Adrenal gland (tissue), 19 donors: ENCODE measurements at places on chromosomes 16 and 17. TPM values are rescaled to one million over a fixed set of nuclear protein-coding genes. Genes with fewer than 3 reads are reported as not detected.

- peak; percentile 11 for DNase-seq
Measured at GRCh38 chr17:5418858-5419355, 555 bp downstream of the NUP88 start.

The SLC5A10 gene
- polyA plus RNA-seq: not detected

The PLEKHM1 gene
- 32.2 TPM for polyA plus RNA-seq

GRCh38 chr16:58417600-58417999 lies 25.3 kb downstream of the GINS3 start:
- no peak for DNase-seq

GRCh38 chr17:39921323-39921722 lies 2.9 kb upstream of the GSDMB start:
- DNase-seq: no peak

The CCL7 gene
- polyA plus RNA-seq: not detected

DNA sequence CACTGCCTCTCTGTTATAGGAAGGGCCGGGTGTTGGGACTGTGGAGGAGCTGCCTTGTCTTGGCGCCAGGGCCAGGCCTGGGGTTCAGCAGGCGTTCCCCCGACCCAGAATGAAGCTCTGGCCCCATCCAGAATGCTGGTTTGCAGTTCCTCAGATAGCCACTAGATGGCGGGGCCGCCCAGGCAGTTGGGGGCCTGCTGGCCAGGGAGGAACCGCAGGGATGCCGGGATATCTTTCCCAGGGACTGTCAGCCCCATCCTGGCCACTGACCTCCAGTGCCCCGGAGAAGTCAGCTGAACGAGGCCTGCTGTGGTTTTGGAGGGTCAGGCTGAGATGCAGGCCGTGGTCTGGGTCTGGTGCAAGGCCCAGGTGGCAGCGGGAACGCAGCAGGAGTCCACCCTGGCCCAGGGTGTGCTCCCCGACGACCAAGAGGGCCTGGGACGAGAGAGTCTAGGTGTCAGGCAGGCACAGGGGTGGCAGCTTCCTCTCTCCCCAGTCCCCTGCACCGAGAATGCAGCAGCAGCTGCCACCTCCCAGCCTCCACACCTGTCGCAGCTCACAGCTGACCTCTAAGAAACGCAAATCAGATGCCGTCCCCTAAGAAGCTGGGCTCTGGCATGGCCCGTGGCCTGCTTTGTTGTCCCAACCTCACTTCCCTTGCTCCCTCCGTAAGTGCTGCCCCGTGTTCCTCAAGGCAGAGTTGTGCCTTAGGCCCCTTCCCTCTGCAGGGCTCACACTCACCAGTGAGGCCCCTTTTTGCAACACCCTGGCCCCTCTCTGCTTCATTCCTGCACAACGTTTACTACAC lies 51.2 kb downstream of the RMI2 start:
- DNase-seq: peak; percentile 88

DNA sequence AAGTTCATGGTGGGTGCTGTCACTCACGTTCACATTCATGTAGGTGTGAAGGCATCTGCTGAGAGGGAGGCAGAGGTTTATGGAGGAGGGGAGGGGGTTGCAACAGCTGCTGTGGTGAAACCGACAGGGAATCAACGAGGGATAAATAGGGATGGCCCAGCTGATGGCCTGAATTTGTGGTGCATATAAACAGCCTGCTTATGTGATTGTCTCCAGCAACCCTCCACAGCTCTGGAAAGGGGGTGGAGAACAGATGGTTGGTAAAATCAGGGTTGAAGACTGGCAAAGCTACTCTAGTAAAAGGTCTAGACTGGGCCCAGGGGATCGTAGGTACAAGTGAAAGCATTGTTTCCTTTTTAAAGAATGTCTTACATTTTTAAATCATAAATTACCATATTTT lies 53.7 kb downstream of the IQCK start:
- DNase-seq: no peak

- no peak for DNase-seq
Measured at GRCh38 chr17:62105357-62105756, 40.3 kb upstream of the MED13 start.

- no peak for DNase-seq
Measured at GRCh38 chr17:57138956-57139576, 54.0 kb downstream of the AKAP1 start.

The GRB7 gene
- 0.17 TPM for polyA plus RNA-seq

DNA sequence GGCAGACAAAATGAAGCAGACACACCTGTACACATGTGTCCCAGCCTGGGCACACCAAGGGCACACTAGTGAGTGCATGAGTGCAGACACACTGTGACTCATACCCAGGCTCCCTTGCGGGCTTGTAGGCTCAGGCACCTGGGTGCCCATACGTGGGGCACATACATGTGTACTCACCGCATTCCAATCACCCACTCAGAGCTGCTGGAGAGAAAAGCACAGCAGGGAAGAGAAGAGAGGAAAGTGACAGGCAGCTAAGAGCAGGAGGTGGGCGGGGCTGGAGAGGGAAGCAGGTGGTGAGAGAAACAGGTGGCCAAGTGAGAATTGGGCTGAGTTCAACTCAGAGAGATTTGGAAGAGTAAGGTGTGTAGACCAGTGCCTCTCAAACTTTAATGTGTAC lies 54.0 kb downstream of the TMEM132E start:
- DNase-seq: no peak

The GOSR2 gene
- 69.2 TPM for polyA plus RNA-seq

DNA sequence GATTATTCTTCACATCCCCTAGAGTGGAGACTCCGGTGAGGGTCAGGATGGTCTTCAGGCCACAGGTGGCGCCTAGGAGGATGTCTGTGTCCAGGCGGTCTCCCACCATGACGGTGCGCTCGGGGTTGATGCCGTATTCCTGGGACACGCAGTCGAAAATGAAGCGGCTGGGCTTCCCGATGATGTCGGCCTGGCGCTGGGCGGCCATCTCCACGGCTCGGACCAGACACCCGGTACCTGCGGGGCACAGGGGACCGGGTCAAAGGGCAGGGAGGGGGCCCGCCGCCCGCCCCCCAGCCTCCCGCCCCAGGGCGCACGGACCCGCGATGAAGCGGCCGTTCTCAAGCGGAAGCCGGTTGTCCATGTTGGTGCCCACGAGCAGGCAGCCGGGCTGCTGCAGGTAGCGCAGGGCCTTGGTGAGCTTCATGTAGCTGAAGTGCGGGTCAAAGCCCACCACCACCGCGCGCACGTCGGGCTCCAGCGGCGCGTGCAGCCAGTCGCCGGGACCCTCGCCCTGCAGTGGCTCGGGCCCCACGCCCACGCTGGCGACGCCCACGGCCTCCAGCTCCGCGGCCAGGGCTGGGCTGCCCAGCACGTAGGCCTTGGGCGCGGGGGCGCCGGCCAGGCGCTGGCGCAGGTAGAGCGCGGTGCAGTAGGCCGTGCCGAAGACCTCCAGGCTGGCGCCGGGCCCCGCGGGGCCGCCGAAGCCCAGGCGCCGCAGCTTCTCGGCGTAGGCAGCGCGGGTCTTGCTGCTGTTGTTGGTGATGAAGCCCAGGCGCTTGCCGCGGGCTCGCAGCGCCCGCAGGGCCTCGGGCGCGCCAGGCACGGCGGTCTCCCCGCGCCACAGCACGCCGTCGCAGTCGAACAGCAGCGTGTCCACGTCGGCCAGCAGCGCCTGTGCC lies 572 bp downstream of the PGP start:
- no peak for DNase-seq

- no peak for DNase-seq
Measured at GRCh38 chr17:44955674-44956425, 8.3 kb upstream of the KIF18B start.

The CX3CL1 gene
- polyA plus RNA-seq: 7.2 TPM

The KRTAP9-4 gene
- not detected for polyA plus RNA-seq

DNA sequence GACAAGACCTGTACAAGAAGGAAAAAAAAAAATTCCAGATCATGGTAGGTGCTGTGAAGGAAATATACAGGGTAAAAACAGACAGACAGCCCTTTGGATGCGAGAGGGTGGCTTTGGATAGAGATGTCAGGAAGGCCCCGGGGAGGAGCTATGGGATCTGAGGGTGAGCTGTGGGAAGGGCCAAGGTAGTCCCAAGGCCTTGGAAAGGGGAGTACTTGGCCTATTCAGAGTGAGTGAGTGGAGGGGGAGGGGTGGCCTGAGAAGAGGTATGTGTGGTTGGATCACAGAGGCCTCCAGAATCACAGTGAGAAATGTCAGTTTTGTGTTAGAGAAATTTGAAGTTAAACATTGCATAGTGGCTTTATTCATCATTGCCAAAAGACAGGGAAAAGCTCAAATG lies 31.2 kb upstream of the AKTIP start:
- DNase-seq: no peak

The PLA2G15 gene
- 13.6 TPM for polyA plus RNA-seq

The PDILT gene
- polyA plus RNA-seq: not detected

DNA sequence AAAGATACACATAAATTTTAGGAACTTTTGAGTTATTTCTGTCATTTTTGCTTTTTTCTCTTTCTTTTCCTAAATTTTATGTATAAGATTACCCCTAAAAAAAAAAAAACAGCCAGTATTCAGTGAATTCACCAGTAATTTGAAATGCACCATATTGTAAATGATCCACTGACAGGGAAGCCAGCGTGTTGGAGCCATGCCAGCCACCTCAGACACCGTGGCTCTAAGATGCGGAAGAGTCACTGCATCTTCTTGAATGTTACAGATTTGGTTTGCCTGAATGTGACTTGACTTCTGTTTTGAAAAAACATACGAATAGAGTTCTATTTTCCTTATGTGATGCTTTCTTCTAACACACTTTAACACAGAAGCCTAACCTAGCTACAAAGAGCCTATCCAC lies 37.4 kb downstream of the CLUAP1 start:
- DNase-seq: no peak

The ANKRD40CL gene
- polyA plus RNA-seq: not detected

GRCh38 chr17:79978548-79978855 lies 57.2 kb downstream of the TBC1D16 start:
- DNase-seq: peak; percentile 77

The MYH1 gene
- polyA plus RNA-seq: not detected

- no peak for DNase-seq
Measured at GRCh38 chr17:57920916-57921703, 34.1 kb downstream of the CUEDC1 start.

- DNase-seq: no peak
Measured at GRCh38 chr17:56114469-56114868, 38.8 kb upstream of the ANKFN1 start.

- DNase-seq: no peak
Measured at GRCh38 chr17:35617505-35617904, 30.4 kb downstream of the AP2B1 start.

The CACNA1G gene
- polyA plus RNA-seq: 0.24 TPM

- peak; percentile 34 for DNase-seq
Measured at GRCh38 chr17:7024402-7024785, 1.5 kb downstream of the BCL6B start.

DNA sequence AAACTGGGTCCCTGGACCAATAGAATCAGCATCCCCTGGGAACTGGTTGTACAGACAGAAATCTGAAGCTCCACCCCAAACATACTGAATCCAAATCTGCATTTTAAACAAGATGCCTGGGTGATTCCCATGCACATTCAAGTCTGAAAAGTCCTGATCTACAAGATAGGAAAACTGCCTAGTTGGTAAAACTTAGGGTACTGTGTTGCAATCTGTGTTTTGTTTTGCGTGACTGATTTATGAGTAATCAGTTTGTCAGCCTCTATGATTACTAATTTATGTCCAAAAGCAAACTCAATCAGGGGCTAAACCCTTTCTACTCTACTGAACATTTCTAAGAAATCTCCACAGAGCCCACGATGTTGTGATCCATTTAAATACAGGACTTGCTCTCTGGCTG lies 103.8 kb downstream of the YPEL2 start:
- no peak for DNase-seq

The SRCIN1 gene
- polyA plus RNA-seq: 4.7 TPM

DNA sequence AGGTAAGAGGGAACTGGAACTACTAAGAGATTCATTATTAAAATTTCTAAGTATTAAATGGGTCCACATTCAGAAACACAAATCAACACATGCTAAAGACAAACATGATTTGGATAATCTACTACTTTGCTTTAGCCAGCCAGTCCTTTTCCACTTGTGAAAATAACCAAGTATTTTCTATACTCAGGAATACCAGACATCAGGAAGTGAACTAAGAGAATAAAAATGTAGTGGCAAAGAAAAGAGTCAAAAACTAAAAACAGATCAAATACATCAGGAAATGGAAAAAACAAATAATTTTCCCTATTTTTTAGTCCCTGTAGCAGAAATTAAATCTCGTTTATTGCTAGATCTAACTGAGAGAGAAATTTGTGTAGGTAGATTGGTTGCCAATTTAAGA lies 78.0 kb downstream of the MYO1D start:
- DNase-seq: no peak
